A172 (cell line): ENCODE measurements at places on chromosomes 3 and 15.

- DNase-seq, result no peak
Measured at GRCh38 chr15:78873793-78874765, 1.4 kb downstream of the MORF4L1 start.

GRCh38 chr3:137642831-137643230, 121.3 kb upstream of the SOX14 start:
- no peak for DNase-seq

DNA sequence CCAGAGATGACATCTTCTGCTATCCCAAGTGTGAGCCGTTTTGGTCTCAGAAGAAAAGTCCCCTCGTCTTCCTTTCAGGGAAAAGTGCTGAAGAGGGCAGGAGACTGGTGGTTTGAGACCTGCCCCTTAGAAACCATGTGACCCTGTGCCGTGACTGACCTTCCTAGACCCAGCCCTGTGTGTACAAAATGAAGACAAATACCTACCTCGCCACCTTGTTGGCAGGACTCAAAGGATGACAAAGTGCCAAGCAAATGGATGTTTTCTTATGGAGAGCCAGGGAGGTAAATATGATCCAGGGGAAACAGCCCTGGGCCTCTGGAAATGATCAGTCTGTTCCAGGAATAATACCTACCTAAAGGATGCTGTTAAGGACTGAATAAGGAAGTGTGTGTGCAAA, 41.3 kb downstream of the FAM174B start:
- no peak for DNase-seq

GRCh38 chr15:73075160-73075859, 23.0 kb downstream of the NEO1 start:
- no peak for DNase-seq

GRCh38 chr3:114558271-114558670, 264.4 kb downstream of the TIGIT start:
- DNase-seq, result no peak

- DNase-seq, result no peak
Measured at GRCh38 chr3:149619136-149619535, 38.7 kb downstream of the WWTR1 start.

DNA sequence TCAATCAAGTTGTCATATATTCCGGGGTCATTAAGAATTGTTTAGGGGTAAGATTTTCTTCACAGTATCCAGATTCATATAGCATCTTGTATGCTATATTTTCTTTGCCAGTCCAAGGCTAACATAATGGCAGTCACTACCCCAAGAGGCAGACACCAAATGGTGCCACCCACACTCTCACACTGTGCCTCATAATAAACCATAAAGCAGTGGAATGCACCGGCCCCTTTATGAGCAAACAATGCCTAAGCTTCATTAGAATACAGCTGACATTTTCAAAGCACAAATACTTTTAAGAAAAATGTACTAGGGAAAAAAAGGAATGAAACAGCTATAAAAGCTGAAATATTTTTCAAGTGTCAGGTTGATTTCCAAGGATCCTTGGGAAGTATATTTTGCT, 121.6 kb downstream of the TFDP2 start:
- peak; percentile 33 for DNase-seq

DNA sequence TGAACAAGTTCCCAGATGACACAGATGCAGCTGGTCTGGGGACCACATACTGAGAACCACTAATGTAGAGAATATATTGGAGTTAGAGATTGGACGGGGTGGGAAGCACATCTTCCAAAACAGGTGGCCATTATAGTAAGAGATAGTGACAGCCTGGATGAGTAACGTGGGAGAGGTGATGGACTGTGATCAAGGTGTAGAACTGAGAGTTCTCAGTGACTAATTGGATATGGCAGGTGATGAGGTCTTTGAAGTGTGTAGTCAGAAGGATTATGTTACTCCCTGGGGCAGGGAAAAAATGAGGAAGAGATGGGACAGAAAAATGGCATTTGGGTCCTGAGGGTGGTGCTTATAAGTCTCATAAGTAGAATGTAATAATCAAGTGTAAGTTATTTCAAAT, 66.6 kb downstream of the KCNMB2 start:
- DNase-seq, result no peak

- DNase-seq, result no peak
Measured at GRCh38 chr3:147187687-147188086, 218.7 kb downstream of the ZIC4 start.

DNA sequence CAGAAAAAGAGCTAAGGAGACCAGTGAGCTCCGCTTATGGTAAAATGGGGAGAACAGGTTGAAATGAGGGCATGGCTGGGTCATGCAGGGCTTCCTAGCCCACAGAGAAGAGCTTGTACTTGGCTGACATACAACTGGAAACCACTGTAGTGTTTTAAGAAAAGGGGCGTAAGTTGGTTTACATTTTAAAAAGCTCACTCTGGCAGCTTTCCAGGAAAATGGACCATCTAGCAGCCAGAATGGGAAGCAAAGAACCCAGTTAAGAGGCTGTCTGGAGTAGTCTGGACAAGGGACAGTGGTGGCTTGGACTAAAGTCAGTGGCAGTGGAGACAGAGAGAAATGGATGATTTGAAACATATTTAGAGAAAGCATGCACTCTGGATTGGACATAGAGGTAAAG, 1.9 kb downstream of the MORC1 start:
- DNase-seq, result no peak

GRCh38 chr3:11826628-11827265, 19.9 kb downstream of the TAMM41 start:
- DNase-seq, result no peak

GRCh38 chr15:86481720-86482119, 402.0 kb downstream of the AGBL1 start:
- DNase-seq, result no peak

- no peak for DNase-seq
Measured at GRCh38 chr3:46440531-46441294, 24.0 kb downstream of the LTF start.

- no peak for DNase-seq
Measured at GRCh38 chr3:123076496-123077418, 9.9 kb downstream of the PDIA5 start.

DNA sequence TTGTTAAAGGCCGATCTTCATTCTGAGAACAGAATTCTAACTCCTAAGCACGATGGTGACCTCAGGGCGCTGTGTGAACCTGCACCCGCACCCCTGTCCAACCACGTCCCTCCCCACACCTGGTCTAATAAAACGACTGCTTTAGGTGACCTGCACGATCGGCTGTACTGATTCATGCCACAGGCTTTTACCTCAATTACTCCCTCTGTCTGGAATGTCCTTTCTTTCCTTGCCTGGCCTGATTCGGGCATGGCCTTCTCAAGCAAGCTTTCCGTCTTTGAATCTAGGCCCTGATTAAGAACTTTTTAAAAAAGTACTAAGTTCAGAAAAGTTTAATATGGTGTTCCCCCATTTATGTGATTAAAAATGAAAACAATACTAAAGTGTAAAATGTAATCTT, 842 bp upstream of the U2SURP start:
- DNase-seq, result peak; percentile 53

DNA sequence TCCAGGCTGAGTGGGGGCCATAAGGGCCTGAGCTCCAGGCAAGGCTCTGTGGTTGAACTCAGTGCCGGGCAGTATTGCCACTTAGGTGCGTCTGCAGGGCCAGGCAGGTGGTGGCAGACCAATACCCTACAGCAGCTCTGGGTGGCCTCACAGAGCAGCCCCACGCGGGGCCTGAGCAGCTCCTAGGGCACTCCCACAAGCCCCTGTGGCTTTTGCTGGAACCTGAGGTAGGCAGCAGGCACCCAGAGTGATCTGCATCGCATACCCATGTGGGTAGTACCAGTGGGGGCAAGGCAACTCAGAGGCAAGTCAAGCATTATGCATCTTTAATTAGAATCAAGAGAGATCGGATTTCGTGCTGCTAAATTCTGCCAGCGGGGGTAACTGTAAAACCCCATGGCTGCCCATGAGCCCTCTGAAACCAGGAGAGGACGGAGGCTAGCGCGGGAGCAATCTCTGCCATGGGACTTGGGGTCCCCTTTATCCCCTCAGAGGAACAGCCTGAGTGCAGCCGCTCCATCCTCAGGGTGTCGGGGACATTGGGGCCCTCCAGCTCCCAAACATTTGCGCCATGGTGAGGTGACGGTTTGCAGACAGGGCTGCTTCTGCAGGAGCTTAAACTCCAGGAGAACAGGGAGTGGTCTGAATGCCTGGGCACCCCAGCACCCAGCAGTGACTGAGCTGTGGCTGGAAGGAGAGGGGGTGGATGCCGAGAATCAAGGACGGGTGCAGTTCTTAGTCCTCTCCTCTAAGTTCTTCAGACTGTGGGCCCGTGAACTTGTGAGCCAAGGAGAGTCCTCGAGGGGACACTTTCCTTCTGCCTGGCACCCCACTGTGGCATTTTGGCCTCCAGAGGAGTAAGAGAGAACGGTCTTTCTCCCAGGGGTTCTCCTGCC, 62.4 kb upstream of the PCSK6 start:
- no peak for DNase-seq

DNA sequence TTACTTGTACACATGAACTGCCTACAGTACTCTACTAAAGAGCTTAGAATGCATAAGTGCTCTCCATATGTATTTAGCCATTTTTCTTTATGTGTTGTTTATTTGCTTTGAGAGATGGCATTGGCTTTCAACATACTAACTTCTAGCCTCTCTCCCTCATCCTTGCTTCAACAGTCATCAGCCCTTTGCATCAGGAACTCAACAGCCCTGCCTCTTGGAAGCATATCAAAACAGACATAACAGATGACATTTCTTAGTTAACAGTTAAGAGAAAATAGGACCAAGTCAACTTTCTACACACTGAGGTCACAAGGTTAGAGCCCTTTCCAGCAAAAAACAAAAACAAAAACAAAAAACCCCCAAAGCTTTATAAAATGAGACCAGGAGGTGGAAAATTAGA, 145.6 kb downstream of the TCF12 start:
- no peak for DNase-seq

GRCh38 chr15:101406526-101407195, 82.8 kb downstream of the PCSK6 start:
- DNase-seq, result no peak

GRCh38 chr3:151283907-151284461, 5.6 kb upstream of the P2RY14 start:
- DNase-seq, result peak; percentile 60

- no peak for DNase-seq
Measured at GRCh38 chr3:76500746-76501275, 539.1 kb upstream of the ROBO2 start.

- DNase-seq, result no peak
Measured at GRCh38 chr3:196122688-196123046, 40.8 kb upstream of the TFRC start.

DNA sequence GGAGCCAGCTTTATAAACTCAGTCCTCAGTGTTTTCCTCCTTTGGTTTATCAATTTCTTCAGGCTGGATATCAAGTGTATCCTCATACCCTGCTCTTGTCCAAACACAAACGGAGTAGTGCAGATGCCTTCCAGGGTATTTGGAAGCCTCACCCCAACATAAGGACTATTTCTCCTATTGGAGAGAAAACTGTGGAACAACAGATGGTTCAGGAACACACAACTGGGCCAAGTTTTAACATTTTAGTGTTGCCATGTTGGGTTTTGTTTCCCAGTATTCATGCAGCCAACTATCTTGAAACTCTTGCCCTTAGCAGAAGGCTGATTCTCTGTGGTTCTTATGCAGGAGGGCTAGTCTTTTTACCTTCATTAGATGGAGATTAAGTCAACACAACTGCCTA, 398.1 kb downstream of the GABRB3 start:
- no peak for DNase-seq

DNA sequence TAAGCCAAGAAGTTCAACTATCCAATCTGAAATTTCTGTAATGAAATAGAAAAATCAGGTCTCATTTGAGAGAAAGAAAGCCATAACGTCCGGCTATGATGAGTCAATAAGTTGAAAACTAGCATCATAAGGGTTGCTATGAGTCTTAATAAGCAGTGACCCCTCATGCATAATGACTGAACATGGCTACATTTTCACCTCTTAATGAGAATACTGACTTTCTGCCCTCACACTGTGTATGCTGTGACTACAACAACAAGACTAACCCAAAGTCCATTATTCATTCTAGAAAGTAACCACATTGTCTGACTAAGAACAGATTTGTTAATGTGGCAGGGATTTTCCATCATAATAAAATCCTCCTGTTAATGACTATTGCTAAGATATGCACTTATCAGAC, 884.0 kb upstream of the CADM2 start:
- DNase-seq, result peak; percentile 28

- no peak for DNase-seq
Measured at GRCh38 chr3:178479446-178479845, 56.8 kb upstream of the KCNMB2 start.

DNA sequence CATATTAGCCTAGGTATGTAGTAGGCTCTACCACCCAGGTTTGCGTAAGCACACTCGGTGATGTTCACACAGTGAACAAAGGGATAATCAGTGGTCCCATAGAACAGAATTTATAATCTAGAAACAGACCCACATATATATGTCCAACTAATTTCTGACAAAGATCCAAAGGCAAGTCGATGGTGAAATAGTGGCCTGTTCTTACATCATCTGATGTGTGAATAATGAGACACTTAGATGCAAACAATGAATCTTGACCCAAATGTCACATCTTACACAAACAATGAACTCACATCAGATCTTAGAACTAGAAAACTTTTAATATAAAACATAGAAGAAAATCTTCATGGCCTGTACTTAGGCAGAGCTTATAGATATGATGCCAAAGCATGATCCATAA, 17.6 kb upstream of the TM2D3 start:
- no peak for DNase-seq

DNA sequence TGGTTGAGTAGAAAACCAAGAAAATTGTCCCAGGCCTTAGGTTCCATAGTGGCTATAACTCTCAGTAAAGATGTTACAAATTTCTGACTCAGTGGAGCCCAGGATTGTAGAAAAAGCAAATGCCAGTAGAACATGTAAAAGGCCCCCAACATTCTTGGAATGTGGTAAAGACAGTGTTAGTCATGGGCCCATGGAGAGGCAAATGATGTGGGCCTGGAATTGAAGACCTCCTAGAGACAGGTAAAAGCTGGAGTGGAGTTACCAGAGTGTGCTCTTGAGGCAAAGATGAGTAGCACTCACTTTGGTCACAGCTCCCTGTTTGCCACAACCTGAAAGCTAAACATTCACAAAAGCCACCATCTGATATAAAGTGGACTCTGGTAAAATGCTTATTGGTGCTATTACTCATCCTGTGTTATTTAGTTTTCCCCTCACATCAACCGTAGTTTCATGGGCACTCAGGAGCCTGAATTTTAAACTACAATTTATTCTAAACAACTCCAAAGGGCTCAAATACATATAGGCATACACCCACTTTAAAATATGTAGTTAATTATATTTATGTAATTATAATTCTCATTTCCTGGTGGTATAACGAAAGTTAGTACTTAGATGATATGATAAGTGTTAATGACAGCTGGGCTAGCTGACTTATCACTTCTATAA, 359.6 kb upstream of the NECTIN3 start:
- no peak for DNase-seq

DNA sequence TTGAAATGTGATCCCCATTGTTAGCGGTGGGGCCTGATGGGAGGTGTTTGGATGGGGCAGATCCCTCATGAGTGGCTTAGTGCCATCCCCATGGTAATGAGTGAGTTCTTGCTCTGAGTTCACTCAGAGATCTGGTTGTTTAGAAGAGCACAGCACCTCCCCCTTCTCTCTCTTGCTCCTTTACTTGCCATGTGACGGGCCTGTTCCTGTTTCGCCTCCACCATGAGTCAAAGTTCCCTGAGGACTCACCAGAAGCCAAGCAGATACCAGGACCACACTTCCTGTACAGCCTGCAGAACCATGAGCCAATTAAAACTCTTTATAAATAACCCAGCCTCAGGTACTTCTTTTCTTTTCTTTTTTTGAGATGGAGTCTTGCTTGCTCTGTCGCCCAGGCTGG, 46.6 kb downstream of the ANP32A start:
- no peak for DNase-seq
